ENCODE measurements at places on chromosomes 12 and 14. TPM values are rescaled to one million over a fixed set of nuclear protein-coding genes. Genes with fewer than 3 reads are reported as not detected.

DNA sequence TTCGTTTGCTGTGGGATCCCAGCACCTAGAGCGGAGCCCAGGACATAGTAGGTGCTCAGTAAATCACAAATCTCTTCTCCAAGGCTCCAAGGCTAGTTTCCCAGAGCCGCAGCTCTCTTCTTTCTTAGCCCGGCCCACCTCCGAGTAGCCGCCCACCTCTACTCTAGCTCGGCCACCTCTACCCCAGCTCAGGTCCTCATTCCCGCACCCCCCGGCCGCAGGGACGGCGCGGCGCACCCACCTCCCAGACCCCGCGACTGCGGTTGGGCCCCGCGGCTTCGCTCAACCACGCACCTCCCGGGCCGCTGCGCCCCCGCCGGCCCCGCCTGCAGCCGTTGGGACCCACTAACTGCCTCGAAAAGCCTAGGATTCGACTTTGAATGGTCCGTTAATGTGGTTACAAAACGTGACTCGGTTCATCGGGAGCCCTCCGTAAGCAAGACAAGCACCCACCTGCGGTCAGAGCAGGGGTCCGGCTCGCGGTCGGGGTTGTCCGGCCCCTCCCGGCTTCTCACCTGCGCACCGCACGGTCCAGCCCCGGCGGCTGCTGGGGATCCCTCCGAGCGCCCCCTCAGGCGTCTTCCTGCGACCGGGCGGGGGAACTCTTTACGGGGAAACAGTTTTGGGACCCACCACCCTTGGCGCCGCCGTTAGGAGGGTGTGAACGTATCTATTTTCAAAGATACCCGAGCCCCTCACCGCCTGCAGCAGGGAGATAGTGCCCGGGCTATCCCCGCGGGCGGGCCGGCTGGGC, at the start of gene SLC2A14:
Gene SLC2A14 (minus strand): TSS at position 350 of the 754 bp plus-strand sequence. CDS start 3,035 bp downstream, outside the sequence.
- no peak for DNase-seq

- no peak for DNase-seq
Observed at GRCh38 chr12:81083906-81084513, 6.1 kb downstream of the ACSS3 start.

The MGP gene
- 759 TPM for total RNA-seq

GRCh38 chr12:3777206-3777809, 24.4 kb upstream of the CRACR2A start:
- DNase-seq = no peak

- DNase-seq = no peak
Observed at GRCh38 chr12:49521389-49521788, 17.4 kb upstream of the KCNH3 start.

- peak; percentile 64 for DNase-seq
Observed at GRCh38 chr12:32548691-32549281, 130.3 kb upstream of the DNM1L start.

- no peak for DNase-seq
Observed at GRCh38 chr14:68423686-68424085, 369.2 kb downstream of the ZFP36L1 start.

DNA sequence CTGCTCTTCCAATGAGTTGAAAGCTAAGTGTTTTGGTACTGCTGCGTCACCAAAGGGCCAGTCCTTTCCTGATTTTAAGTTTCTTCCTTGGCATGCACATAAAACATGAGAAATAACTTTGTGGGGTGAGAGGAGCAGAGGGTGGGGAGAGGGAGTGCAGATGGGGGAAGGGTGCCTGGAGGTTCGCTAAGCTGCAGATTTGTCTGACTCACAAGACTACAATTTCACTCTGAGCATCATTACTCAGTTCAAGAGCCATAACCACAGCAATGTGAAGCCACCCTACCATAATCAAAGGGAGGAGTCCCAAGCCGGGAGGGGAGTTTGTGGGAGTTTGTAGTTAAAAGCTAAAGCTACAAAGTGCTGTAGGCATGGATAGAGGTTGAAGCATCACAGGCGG, 136.1 kb downstream of the ANO2 start:
- DNase-seq = no peak

- DNase-seq = no peak
Observed at GRCh38 chr12:96985515-96986362, 78.7 kb downstream of the NEDD1 start.

The TNFRSF1A gene
- total RNA-seq = 437 TPM

- DNase-seq = no peak
Observed at GRCh38 chr12:102478405-102479098, 1.8 kb downstream of the IGF1 start.

DNA sequence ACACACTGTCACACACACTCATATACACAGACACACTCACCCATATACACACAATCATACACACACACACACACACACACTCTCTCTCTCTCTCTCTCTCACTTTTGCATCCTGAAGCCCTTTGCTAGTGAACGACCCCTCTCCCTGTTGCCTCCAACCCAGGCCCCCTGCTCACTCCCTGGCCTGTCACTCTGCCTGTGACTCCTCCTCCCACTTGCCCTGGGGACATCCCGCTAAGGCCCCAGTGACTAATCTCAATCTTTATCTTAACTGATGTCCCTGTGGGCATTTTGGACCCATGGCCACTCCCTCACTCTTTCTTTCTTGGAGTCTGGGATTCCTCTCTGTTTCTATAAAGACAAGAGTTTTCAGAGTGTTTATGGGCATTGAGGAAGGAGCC, 10.9 kb upstream of the DLK1 start:
- no peak for DNase-seq

- DNase-seq = no peak
Observed at GRCh38 chr12:50174971-50175715, 8.0 kb upstream of the CERS5 start.

Data from tibial nerve (tissue), 4 donors.